GM13977 (cell line): ENCODE measurements at places on chromosomes 2 and 18.

GRCh38 chr2:111219285-111219684 is 98.6 kb downstream of the BCL2L11 start:
- peak; percentile 50 for DNase-seq

DNA sequence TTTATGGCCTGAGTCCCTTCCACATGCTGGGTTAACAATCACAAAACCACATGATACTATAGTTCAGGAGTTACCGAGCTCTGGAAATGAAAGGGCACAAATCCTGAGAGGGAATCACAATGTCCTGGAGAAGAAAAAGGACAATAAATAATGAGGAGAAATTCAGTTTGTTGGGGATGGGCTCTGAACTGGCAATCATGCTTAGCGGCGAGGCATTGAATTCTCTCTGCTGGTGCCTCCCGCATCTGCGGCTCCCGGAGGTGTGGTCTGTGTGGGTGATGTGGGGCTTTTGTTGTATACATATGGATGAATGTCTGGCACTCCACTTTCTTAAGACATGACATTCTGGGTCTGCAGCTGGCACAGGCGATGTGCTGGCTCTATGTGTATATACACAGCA is 46.1 kb downstream of the NRP2 start:
- DNase-seq, result no peak

DNA sequence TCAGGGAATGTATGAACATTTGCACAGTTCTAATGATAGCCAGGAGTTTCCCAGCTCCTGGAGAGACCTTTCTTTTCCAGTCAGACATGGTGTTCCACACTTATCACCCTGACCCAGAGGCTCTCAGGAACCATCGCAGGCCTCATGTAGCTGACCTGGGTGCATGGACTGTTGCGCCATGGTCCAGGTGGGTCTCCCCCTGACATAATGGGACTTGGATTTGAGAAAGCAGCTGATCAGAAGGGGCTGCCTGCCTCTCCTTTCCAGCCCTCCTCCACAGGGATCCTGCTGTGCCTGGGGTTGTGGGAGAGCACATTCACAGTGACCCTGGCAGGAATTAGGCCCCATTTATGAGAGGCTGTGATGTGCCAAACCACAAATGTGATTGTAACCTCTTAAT is 133.4 kb upstream of the ALPP start:
- DNase-seq, result no peak

GRCh38 chr2:233853883-233854240 is 473 bp downstream of the HJURP start:
- DNase-seq, result no peak

GRCh38 chr2:7633566-7634153 is 716.4 kb downstream of the RNF144A start:
- DNase-seq, result no peak

DNA sequence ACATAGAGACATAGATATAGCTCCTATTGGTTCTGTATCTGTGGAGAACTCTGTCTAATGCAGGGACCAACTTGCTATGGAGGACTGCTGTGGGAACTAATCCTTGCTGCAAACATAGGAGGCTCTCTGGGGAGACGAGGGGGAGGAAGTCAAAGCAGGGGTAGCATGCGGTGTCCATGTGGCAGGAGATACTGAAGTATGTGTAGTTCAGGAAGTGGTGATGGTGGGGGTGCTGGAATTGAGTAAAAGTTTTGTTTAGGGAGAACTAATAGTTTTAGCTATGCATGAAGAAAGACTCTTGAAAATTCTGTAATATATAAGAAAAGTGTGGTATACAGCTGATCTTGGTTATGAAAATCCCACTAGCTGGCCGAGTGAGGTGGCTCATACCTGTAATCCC is 62.0 kb downstream of the ANKRD44 start:
- DNase-seq, result no peak

DNA sequence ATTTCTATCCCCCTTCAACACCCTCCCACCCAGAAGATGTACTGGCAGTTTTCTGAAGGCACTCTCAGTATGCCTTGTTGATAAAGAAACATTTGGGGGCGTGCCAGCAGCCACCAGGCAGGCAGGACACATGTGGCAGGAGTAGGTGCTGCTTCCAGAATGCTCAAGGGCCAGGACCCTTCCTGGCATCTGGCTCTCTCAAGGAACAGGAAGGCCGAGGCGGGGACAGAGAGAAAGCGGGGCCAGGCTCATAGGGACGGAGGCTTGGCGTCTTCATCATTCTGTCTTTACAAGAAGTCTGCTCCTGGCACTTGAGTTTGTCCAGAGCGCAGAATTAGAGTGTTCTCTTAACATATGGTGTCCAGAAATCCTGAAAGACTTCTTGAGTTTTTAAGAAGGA is 121.6 kb downstream of the FAM210A start:
- no peak for DNase-seq

- no peak for DNase-seq
Observed at GRCh38 chr2:47067788-47068407, 87.2 kb downstream of the STPG4 start.
